ENCODE measurements at places on chromosomes 12 and 14. TPM values are rescaled to one million over a fixed set of nuclear protein-coding genes. Genes with fewer than 3 reads are reported as not detected.
A peak's percentile ranks its signal among the peaks of the same experiment; 100 is the strongest.

DNA sequence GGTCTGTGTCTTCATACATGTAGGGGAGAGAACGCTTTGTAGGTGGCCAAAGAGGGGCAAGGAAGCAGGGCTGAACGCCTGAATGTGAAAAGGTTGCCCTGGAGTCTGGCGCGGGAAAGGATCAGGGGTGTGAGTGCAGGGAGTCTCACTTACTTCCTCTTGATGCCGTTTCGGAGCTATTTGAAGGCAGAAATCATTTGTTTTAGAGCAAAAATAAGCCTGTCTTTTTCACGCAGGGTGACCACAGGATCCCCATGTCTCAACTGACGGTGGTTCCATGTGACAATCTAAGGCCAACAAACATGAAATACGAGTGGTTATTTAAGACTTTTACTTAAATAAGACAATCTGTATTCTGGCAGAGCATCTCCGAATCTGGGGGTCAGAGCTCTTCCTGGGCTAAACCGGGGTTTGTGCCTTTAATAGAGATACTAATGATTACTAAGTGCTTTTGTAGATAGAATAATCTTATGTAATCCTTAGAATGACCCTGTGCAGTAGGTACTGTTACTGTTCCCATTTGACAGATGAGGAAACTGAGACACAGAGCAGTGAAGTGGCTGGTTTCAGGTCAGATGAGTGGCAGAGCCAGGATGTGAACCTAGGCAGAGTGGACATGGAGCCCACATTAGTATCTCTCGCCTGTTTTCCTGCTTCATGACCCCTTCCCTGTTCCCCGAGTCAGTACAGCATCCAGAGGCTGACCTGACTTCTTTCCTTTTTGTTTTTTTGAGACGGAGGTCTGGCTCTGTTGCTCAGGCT is 1.9 kb downstream of the BRI3BP start:
- peaks cover 18% of the 10 kb centered on the region for H3K4me1 ChIP-seq
- peak overlapping the region; percentile 71 for H3K4me3 ChIP-seq
- no peaks in the 10 kb centered on the region for H3K27me3 ChIP-seq
- H3K27ac ChIP-seq, result no peak overlapping the region
- DNase-seq, result peak; percentile 40

DNA sequence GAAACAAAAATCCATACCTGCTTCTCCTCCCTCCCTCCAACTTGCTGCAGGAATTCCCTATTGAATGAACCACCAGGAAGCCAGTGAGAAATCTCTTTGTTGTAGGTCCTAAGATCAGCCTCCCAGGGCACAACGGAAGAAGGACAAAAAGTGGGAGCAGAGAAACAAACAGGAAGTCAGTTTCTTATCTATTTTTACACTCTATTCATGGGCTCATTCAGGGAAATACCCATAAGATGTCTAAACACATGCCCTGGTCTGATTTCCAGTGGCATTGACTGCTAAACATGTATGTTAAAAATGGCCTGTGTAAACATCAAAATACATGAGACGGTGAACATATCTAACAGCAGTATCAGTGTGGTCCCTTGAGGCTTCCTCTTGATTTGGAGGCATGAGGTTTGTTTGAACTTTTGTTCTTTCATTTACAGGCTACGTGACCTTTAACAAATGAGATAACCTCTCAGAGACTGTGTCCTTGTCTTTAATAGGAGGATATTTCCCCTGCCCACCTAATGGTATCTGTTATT is 18.8 kb downstream of the GPR65 start:
- no peak overlapping the region for H3K27ac ChIP-seq
- DNase-seq, result peak; percentile 27

- H3K27me3 ChIP-seq, result no peaks in the 10 kb centered on the region
- H3K4me1 ChIP-seq, result no peaks in the 10 kb centered on the region
- H3K27ac ChIP-seq, result no peak overlapping the region
- H3K4me3 ChIP-seq, result no peak overlapping the region
- DNase-seq, result peak; percentile 53
- H3K36me3 ChIP-seq, result no peaks in the 10 kb centered on the region
Observed at GRCh38 chr14:21924479-21924878, 250.9 kb upstream of the OR4E1 start.

DNA sequence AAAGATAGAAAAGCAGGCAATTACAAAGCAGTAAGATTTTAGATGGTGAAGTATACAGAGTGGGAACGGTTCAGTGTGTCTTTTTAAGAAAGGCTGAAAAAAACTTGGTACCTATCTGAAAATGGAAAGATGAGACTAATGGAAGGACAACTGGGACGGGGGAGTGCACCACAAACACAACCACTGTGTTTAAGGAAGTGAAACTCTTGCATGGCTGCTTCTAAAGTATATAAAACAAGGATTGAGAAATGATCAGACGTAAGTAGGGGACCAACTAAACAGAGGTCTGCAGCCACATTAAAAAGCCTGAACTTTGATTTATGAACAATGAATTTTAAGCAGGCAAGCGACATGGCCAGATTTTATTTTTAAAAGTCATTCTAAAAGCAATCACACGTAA is 328.6 kb downstream of the MDGA2 start:
- H3K27me3 ChIP-seq, result no peaks in the 10 kb centered on the region
- H3K27ac ChIP-seq, result no peak overlapping the region
- H3K4me3 ChIP-seq, result no peak overlapping the region

DNA sequence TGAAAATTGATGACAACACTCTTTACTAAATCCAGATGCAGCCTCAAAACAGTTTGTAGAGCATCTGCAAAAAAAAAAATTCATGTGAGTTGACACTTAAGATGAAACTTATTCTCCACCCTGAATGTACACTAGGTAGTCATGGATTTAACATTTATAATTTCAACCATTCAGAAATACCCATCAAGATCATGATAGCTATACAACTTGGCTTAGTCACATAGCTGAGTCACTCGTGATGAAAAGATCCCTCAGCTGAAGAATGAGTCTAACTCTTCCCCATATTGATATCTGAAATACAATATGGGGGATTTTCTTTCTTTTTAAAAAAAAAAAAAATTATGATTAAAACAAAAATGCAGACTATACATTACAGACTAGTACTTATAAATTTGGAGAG is 104.8 kb upstream of the PLEKHG7 start:
- no peaks in the 10 kb centered on the region for H3K27me3 ChIP-seq
- H3K4me3 ChIP-seq, result no peak overlapping the region
- no peaks in the 10 kb centered on the region for H3K4me1 ChIP-seq
- DNase-seq, result no peak
- no peaks in the 10 kb centered on the region for H3K36me3 ChIP-seq
- H3K27ac ChIP-seq, result no peak overlapping the region

GRCh38 chr12:50542448-50542847 is 37.7 kb downstream of the DIP2B start:
- H3K4me3 ChIP-seq, result no peak overlapping the region
- peaks cover 36% of the 10 kb centered on the region for H3K4me1 ChIP-seq
- H3K36me3 ChIP-seq, result no peaks in the 10 kb centered on the region
- 0 out of 2 replicates have a peak overlapping the region, but pooled peaks have one; percentile 22 for H3K27ac ChIP-seq
- DNase-seq, result no peak

GRCh38 chr14:96173636-96174475 is 30.8 kb upstream of the BDKRB2 start:
- no peaks in the 10 kb centered on the region for H3K36me3 ChIP-seq
- no peaks in the 10 kb centered on the region for H3K4me1 ChIP-seq
- H3K27me3 ChIP-seq, result no peaks in the 10 kb centered on the region
- no peak overlapping the region for H3K27ac ChIP-seq

- no peaks in the 10 kb centered on the region for H3K27me3 ChIP-seq
- peaks cover 12% of the 10 kb centered on the region for H3K36me3 ChIP-seq
- no peak overlapping the region for H3K27ac ChIP-seq
- H3K4me1 ChIP-seq, result no peaks in the 10 kb centered on the region
Observed at GRCh38 chr14:31449971-31450610, 7.2 kb downstream of the DTD2 start.

GRCh38 chr12:94077209-94077608 is 71.2 kb upstream of the PLXNC1 start:
- no peaks in the 10 kb centered on the region for H3K36me3 ChIP-seq
- no peak overlapping the region for H3K27ac ChIP-seq
- H3K4me3 ChIP-seq, result no peak overlapping the region
- no peak for DNase-seq
- no peaks in the 10 kb centered on the region for H3K27me3 ChIP-seq

- no peaks in the 10 kb centered on the region for H3K27me3 ChIP-seq
- H3K36me3 ChIP-seq, result peaks cover 16% of the 10 kb centered on the region
- no peak overlapping the region for H3K27ac ChIP-seq
- H3K4me1 ChIP-seq, result peaks cover 19% of the 10 kb centered on the region
Observed at GRCh38 chr12:22535478-22535877, 8.9 kb downstream of the C2CD5 start.

DNA sequence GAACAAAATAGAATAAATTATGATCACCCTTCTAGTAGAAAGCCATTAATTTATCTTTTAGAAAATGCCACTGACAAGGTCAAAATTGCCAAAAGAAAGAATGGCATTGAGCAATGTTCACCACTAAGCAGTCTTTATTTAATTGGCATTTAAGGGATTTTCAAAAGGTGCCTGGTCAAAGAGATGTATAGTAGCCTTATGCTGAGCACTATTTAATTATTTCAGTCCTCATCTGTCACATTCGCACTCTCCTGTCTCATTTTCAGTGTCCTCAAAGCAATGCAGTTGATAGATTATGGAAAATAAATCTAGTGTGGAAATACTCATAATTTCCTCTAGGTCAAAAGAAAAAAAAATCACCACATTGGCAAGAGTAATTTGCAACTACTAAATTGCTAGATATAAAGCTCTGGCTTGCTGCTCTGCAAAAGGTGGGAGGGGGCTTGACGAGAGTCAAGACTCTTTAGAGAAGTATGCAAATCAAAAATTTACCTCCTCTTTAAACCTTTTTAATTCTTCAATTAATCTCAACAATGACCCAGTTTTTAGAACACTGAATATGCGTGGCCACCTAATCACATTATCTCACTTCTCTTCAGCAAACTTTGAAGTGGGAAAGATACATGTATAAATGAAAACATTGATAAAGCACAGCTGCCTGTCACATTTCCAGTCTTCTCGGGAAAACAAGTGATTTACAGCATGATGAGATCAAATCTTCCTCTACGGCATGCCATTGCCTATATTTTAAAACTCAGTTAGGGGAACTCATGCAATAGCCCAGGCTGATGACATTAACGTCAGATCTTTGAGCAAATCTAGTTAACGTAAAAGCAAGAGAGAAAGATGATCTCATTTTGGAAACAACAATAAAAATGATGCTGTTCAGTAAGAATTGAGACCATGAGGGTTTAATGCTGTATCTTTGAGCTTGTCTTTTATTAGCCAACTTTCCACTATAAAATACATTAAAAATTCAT is 373.1 kb upstream of the DCN start:
- no peak for DNase-seq
- H3K4me1 ChIP-seq, result no peaks in the 10 kb centered on the region
- H3K36me3 ChIP-seq, result no peaks in the 10 kb centered on the region
- no peak overlapping the region for H3K27ac ChIP-seq

- no peaks in the 10 kb centered on the region for H3K36me3 ChIP-seq
- H3K4me1 ChIP-seq, result no peaks in the 10 kb centered on the region
- no peak overlapping the region for H3K27ac ChIP-seq
- H3K27me3 ChIP-seq, result no peaks in the 10 kb centered on the region
Observed at GRCh38 chr12:117484901-117485300, 123.5 kb upstream of the NOS1 start.

DNA sequence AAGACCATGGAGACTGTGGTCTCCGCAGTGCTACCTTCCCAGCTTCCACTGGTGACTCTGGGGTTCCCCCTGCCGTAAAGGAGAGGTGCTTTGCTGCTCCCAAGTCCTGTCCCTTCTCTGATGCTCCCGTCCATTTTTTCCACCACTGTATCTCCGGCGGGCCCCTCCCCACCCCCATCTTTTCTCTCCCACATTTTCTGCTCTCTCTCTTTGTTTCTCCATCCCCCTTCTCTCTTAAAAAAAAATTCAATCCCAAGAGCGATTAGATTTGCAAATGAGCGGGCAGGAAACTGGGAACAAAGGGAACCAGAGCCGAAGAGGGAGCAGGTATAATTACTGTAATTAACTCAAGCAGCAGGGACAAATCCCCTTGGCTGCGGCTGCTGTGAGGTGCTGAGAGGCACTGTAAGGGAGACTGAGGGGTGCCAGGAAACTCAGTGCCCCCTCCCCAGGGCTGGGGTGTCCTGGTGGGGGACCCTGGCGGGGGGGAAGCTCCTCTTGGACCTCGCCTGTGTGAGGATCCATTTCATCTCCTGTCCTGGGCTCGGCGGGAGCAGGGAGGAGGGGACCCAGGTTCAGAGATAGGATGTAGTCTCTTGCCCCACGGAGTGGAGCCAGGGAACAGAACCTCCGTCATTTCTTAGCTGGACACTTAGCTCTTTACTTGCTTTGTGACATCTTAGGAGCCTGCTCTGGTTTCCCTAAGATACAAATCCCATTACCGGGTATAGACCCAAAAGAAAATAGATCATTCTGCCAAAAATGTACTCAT is 140.4 kb upstream of the NRXN3 start:
- peak overlapping the region; percentile 50 for H3K27ac ChIP-seq
- H3K4me1 ChIP-seq, result peaks cover 19% of the 10 kb centered on the region
- peak overlapping the region; percentile 22 for H3K4me3 ChIP-seq
- H3K36me3 ChIP-seq, result no peaks in the 10 kb centered on the region
- no peaks in the 10 kb centered on the region for H3K27me3 ChIP-seq
- peak; percentile 75 for DNase-seq

DNA sequence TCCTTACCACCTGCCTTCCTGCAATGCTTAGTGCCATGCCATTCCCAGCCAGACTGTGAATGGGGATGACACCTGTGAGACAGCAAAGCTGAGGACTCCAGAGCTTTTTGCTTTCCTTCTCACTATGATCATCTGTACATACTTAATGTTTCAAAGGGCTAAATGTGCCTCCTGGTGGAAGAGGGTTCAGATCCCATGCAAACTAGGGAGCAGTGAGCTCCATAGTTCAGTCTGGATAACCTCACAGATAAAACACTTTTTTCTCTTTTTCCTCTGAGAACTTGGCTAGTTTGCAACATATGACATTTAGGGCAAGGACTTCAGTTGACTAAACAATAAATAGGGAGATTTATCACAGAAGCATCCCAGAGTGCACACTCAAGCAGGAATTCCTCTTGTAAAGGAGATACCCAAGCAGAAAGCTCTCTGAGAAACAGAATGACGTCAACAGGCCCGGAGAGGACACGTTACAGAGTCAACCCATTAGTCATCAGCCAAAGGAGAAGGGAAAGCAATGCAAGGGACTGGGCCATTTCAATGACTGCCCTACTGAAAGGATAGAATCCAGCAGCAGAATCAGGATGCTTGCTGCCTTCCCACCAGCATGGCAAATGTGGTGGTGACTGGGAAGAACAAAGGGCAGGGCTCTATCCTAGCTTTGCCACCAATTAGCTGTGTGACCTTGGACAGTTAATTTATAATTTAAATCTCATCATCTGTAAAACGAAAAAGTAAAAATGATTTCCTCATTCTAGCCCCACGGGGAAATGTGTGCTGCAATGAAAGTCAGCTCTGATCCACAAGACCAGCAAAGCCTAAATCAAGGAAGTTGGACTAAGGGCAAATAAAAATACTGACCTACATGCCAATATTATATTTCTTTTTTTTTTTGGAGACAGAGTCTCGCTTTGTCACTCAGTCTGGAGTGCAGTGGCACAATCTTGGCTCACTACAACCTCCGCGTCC is 80.8 kb upstream of the ACTN1 start:
- 0 out of 2 replicates have a peak, but pooled peaks cover 4% of the 10 kb centered on the region for H3K36me3 ChIP-seq
- no peak overlapping the region for H3K27ac ChIP-seq
- H3K27me3 ChIP-seq, result no peaks in the 10 kb centered on the region
- peaks cover 6% of the 10 kb centered on the region for H3K4me1 ChIP-seq
- DNase-seq, result no peak
- H3K4me3 ChIP-seq, result no peak overlapping the region

PTPRQ gene
- not detected for total RNA-seq

FAM222A gene
- total RNA-seq, result 2.1 TPM

WSB2 gene
- 60.8 TPM for total RNA-seq

KRT73 gene
- total RNA-seq, result not detected

SLC7A8 gene
- total RNA-seq, result 105 TPM

OVCH1 gene
- total RNA-seq, result not detected

RBP5 gene
- total RNA-seq, result 3.0 TPM

KRT6C gene
- not detected for total RNA-seq

TMEM119 gene
- 0.35 TPM for total RNA-seq

All from GM23338 (cell line).